Naive thymus-derived CD8-positive, alpha-beta T cell (primary cell): ENCODE measurements at places on chromosomes 12 and 14. TPM values are rescaled to one million over a fixed set of nuclear protein-coding genes. Genes with fewer than 3 reads are reported as not detected.

Gene P2RX7
- 6.9 TPM for polyA plus RNA-seq

- peak; percentile 30 for DNase-seq
- H3K27me3 ChIP-seq: no peaks in the 10 kb centered on the region
- no peaks in the 10 kb centered on the region for H3K36me3 ChIP-seq
- H3K27ac ChIP-seq: no peak overlapping the region
These were observed 30.9 kb upstream of the EMP1 start for GRCh38 chr12:13165617-13166041.

DNA sequence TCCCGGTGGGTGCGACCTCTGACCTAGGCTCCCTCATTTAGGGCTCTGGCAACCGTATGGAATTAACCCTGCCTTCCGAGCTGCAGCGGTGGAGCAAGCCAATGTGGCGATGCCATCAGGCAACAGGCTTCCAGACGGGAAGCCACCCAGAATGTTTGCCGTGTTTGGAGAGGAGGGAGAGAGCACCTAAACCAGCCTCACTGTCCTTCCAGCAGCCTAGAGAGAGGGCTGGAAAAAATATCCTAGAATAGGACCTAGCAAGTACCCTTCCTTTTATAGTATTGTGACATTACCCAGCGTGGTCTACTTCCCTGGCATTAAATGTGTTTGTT lies 287 bp upstream of the SLC2A13 start:
- peaks cover 36% of the 10 kb centered on the region for H3K4me1 ChIP-seq
- H3K4me3 ChIP-seq: peak overlapping the region; percentile 97
- DNase-seq: no peak
- no peaks in the 10 kb centered on the region for H3K36me3 ChIP-seq
- no peaks in the 10 kb centered on the region for H3K27me3 ChIP-seq

DNA sequence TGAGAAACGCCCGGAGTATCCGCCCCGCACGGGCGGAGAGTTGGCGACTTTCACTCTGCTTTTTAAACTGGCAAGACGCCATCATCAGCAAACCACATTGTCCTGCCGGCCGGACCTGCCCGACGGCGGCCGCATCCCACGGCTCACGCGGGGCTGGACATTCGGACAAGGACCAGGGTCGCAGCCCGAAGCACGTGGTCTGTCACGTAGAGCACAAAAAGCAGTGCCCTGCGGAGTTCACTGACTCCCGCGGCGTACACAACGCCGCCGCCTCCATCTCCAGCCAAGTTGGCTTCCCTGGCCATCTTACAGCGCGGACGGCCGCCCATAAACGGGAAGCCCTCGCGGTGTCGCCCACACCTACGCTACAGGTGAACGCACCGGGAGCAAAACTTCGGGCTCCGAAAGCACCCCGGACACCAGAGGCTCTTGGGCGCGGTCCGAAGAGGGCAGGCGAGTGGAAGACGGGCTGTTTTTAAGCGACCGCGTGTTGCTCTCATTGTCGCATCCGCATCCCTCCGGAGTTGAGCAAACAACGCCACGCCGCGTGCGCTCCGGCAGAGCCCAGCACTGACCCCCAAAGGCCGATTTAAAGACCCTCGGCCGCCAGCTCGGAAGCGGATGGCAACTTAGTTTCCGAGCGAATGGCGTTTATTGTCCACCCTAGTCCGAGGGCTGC lies 966 bp downstream of the SINHCAF start:
- H3K27me3 ChIP-seq: no peaks in the 10 kb centered on the region
- no peaks in the 10 kb centered on the region for H3K36me3 ChIP-seq
- DNase-seq: peak; percentile 40
- peak overlapping the region; percentile 95 for H3K27ac ChIP-seq

DNA sequence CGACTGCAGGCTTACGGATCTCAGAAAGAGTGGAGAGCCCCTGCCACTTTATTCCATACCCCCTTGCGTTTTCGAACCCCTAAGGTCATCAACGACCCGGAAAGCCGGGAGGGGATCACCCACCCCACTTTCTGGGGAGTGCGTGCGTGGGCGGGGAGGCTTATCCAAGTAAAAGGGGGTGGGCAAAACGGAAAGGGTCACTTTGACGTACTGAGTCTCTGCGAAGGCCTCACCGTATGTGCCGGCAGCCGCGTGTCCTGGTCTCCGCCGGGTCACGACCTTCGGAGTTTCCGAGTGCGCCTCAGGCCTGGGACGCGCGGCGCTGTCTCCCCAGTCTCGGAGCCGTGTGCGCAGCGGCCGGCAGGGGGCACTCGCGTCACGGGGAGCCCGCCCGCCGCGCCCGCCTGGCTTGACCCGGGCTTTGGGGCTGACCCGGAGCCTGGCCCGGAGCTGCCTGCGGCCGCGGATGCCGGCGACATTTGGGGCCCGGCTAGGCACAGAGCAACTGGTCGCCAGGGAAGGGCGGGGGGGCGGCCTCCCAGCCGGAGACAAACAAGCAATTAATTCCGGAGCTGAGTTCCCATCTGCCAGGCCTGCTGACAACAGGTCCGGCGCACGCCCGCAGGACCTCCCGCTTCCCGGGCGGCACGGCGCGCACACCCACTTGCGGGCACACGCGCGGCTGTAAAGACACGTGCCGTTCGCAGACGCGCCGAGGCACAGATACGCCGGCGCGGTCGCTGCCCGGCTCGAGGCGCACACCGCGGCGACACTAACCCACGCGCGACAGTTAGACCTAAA lies 890 bp upstream of the KIF26A start:
- no peaks in the 10 kb centered on the region for H3K36me3 ChIP-seq
- peak; percentile 75 for DNase-seq
- peaks cover 5% of the 10 kb centered on the region for H3K27me3 ChIP-seq

GRCh38 chr12:2531371-2531770 lies 263.4 kb upstream of the FKBP4 start:
- no peak overlapping the region for H3K4me3 ChIP-seq
- no peak for DNase-seq
- no peak overlapping the region for H3K27ac ChIP-seq
- H3K36me3 ChIP-seq: no peaks in the 10 kb centered on the region

GRCh38 chr12:121992059-121992879 lies 29.4 kb upstream of the BCL7A start:
- no peaks in the 10 kb centered on the region for H3K27me3 ChIP-seq
- peak overlapping the region; percentile 82 for H3K27ac ChIP-seq

- no peaks in the 10 kb centered on the region for H3K27me3 ChIP-seq
- H3K4me1 ChIP-seq: no peaks in the 10 kb centered on the region
- no peak overlapping the region for H3K27ac ChIP-seq
These were observed 74.9 kb downstream of the DPF3 start for GRCh38 chr14:72818998-72819397.
